ENCODE measurements at places on chromosomes 3 and 15.

DNA sequence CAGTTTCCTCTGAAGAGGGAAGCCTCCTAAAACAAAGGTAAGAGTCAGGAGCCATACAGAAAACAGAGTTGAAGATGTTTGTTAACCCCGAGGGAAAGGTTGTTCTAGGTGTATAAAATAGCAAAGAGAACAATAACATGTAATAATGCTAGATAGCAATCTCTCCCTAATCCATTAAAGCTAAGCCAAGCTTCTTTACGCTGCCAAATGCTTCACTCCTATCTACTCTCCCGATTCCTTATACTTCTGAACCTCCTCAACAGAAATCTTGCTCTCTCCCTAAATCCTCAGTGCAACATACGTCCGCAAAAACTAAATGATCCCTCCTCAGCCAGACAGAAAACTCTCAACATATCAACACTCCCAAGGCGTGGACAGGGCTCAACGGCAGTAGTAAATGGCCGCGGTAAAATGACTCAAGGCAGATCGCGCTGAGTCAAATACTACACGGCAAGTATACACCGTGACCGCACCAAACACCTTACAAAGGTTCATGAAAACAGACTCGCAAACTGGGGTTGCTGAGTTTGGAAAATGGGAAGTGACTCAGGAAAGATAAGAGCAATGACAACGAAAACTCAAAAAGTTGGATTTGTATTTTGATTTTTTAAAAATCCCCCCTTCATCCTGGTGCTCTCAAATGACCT is 682 bp downstream of the CLDND1 start:
- peak; percentile 53 for DNase-seq

DNA sequence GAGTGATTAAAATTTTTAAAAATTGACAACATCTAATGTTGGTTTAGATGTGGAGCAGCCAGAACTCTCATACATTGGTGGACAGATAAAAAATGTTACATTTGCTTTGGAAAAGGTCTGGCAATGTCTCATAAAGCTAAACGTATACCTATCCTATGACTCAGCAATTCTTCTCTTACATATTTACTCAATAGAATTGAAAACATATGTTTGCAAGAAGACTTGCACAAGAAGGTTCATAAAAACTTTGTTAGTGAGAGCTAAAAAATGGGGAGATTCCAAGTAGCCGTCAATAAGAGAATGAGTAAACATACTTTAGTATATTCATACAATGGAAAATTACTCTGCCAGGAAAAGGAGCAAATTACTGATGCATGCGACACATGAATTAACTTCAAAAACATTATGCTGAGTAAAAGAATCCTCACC is 30.0 kb downstream of the MASP1 start:
- no peak for DNase-seq

- no peak for DNase-seq
Observed at GRCh38 chr15:68586274-68586961, 7.6 kb downstream of the CORO2B start.

DNA sequence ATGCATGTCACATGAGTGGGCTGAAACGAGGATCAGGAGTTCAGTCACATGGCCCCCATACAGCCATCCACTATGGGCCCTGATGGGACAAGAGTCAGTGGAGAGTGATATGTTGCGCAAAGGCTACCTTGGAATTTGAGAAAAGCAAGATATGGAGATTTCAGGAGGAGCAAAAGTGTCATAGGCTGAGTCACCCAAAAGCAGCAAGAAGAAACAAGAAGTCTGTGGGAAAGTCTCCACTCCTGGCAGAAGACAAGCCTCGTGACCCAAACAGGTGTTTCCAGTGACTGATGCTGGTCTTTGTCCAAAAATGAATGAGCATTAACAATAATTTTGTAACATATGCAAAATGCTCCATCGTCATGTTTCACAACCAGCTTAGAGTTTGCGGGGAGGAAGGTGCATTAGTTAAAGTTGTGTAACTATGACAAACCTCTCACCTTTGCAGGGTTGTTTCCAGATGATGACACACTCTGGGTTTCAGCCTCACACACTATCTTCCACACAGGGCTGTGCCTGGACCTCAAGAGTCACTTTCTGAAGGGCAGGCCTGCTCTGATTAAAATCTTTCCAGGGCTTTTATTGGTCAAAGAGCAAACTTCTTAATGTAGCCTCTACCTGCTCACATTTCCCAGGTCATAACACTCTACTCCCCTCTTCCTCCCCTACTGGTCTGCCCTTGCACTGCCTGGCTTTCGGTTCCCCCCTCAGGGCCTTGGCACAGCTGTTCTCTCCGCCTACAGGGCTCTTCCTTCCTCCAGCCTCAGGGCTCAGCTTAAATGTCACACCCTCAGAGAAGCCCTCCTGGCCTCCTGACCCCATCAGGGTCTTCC is 3.9 kb upstream of the DNASE1L3 start:
- peak; percentile 67 for DNase-seq

DNA sequence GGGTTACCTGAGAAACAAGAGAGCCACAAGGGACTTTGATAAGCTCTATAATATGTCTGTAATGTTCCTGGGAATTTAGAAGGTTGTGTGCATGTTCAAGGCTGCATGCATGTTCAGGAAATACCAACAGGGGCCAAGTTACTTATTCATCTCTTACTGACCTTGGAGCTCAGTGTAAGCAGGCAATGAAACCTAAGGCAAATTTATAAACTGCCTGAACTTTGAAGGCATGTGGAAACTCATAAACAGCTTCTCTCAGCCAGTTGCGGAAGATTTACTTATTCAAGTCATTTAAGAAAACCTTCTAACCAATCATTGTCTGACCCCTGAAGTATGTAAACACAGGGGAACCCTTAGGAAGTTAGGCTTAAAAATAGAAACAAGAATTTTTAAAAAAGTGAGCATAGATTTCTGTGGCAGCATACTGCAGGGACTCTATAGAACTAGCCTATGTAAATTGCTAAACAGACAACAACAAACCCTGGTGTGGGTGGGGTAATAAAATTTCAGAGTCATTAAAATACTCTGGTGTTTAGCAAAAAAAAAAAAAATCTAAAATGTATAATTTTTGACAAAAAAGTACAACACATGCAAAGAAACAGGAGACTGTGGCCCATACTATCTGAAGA is 57.2 kb downstream of the SLC15A2 start:
- DNase-seq: no peak

- DNase-seq: no peak
Observed at GRCh38 chr15:36517758-36518157, 61.7 kb upstream of the CDIN1 start.

DNA sequence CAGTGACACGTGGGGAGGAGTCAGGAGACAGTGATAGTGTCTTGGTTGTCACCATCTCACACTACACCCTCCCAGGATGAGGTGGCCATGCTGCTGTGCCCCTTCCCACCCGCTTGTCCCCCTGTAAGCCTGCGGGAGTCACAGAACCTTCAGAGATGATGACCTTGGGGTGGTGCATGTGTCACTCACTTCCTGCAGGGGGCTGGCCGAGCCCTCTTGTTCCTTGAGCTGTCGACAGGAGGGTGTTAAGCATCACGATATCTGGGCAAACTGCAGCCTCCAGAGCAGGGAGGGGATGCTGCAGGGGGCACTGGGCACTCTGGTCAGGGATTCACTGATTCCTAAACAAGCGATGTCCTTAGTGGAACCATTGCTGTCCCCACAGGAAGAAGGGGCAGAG is 27.7 kb downstream of the FAH start:
- no peak for DNase-seq

GRCh38 chr3:59481776-59482400 is 432.1 kb upstream of the CFAP20DC start:
- DNase-seq: no peak

DNA sequence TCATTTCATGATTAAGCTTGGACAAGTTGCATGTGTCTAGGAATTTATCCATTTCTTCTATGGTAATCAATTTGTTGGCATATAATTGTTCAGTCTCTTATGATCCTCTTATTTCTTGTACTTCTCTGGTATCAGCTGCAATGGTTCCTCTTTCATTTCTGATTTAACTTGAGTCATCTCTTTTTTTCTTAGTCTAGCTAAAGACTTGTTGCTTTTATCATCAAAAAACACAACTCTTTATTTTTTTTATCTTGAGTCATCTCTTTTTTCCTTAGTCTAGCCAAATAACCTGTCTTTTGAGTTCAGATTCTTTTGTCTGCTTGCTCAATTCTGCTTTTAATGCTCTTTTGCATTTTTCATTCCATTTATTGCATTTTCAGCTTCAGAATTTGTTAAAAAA is 37.3 kb downstream of the UBE3A start:
- DNase-seq: no peak

DNA sequence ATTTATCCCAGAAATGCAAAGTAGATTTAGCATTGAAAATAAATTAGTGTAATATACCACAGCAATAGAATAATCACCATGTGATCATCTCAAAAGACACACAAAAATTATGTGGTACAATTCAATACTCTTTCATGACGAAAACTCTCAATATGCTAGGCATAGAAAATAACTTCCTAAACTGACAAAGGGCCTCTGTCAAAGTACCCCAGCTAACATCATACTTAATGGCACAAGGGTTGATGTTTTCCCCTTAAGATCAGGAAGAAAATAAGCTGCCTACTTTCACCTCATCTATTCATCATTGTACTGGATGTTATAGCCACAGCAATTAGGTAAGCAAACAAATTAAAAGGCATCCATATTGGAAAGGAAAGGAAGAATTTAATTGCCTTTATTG is 22.7 kb upstream of the NIPA2 start:
- no peak for DNase-seq

- no peak for DNase-seq
Observed at GRCh38 chr3:166274351-166275023, 437.3 kb upstream of the BCHE start.

All from GM13977 (cell line).